Activated T-cell treated with anti-CD3 and anti-CD28 coated beads, Interleukin-2, amount 50 U/mL, for 4 hours (primary cell): ENCODE measurements at places on chromosomes 5 and 9. TPM values are rescaled to one million over a fixed set of nuclear protein-coding genes. Genes with fewer than 3 reads are reported as not detected.
A peak's percentile ranks its signal among the peaks of the same experiment; 100 is the strongest.

- no peak for DNase-seq
These were observed 124.3 kb downstream of the TEX10 start for GRCh38 chr9:100228352-100228869.

BTNL8 gene
- total RNA-seq, result not detected

GRCh38 chr5:106757672-106758071 is 913.1 kb downstream of the EFNA5 start:
- DNase-seq, result no peak

GRCh38 chr5:38922199-38922598 is 76.4 kb downstream of the OSMR start:
- peak; percentile 16 for DNase-seq

- DNase-seq, result no peak
These were observed 617 bp downstream of the PTPN3 start for GRCh38 chr9:109497226-109498153.

- peak; percentile 30 for DNase-seq
These were observed 47.6 kb downstream of the PDCD1LG2 start for GRCh38 chr9:5557606-5558587.

- DNase-seq, result peak; percentile 44
These were observed at the start of gene CXXC5 for GRCh38 chr5:139648205-139649081. Gene CXXC5 (plus strand): TSS chr5:139648349. CDS start chr5:139680524, 32,175 bp downstream.

DNA sequence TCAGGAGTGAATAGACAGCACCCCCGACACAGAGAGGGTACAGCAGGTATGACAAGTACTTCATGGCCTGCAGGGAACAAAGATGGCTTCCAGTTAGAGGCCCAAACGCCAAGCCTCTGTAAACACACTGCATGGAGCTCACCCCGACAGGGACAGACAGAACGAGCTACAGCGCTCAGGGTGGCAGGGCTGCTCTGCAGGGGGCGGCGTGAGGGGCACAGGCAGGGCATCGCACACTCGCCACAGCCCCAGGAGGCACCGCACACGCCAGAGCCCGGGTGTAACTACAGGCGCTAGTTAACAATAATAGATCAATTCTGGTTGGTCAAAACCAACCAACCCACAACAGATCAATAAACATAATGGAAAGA is 21.1 kb downstream of the CLPTM1L start:
- no peak for DNase-seq

GPRIN1 gene
- total RNA-seq, result 4.5 TPM

DNA sequence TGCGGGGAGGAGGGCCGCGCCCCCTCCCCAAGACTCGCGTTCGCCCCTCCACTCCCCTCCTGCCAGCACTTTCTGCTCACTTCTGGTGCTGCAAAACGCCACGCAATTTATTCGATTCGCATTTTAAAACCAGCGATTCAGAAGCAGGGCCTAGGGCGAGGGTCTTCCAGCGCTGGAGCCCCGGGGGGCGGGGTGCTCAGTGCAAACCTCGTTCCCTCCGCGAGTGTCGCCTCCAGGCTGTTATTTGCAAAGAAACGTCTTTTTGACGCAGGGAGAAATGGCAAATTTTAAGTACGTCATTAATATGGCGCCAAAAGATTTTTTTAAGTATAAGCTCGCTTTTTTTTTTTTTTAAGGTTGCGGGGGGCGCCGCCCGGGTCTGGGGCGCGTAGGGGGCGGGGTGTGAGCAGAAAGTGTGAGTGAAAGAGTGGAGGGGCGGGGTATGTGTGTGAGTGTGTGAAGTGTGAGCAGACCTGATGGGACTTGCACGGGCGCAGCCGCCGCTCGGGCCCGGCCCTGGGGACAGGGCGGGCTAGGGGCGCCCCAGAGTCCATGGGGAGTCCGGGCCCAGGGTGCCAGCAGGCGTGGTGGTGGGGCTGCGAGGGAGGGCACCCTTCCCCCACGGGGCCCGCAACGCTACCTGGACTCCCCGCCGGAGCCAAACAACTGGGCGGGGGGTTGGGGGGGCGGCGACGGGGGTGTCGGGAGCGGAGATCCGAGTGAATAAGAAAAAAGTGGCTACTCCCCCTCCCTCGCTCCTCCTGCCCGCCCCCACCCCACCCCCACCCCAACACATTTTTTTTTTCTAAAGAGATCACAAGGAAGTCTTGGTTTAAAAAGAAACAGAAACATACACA is at the start of gene JADE2:
JADE2 (plus strand) TSS at position 845 of the 857 bp plus-strand sequence. CDS start 10,188 bp downstream, outside the sequence.
- peak; percentile 73 for DNase-seq

STPG3 gene
- not detected for total RNA-seq
